IPS DF 6.9 (cell line): ENCODE measurements at places on chromosomes 3 and 15.

- DNase-seq = no peak
Measured at GRCh38 chr3:69740103-69741021, 1.1 kb downstream of the MITF start.

DNA sequence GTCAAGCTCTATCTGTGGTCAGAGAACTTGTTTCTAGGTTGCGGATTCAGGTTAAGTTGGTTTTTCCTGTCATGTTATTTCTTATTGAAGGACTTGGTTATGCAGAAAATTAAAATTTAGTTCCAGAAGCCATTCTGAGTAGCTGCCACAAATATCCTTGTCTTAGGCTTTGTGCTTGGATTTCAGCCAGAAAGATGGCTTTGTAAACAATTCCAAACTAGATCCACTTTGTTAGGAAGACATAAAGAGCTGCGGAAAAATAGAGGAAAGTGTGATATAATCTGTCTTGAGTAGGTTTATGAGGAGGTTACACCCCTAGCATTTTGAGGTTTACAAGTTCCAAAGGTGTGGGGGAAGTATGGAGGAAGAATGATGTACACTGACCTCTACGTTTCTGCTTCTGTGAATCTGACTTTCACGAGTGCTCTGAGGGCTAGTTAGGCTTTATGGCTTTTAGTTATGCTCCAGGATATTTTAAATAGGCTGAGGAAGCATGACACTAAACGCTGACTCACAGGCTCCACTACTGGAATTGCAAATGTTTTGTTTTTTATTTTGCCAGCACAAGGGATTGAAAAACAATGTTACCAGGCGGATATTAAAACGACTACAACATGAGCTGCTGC, 46.3 kb upstream of the UTS2B start:
- no peak for DNase-seq

- DNase-seq = no peak
Measured at GRCh38 chr15:51696566-51696965, 15.3 kb downstream of the SCG3 start.

DNA sequence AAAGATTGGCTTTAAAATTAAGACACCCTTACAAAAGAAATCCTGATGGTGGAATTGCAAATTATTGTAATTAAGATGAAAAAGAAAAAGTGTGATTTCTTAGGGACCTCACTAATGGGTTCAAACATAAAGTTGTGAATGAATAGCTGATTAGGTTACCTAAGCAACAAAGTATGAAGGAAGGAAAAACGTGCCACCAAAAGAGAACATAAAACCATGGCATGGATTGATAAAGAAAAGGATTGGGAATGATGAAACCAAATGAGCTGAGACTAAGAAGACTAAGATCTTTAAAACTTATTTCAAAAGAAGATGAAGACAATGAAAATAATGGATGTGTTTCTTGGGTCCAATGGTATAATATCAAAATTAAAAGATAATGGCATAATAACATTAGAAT, 32.2 kb upstream of the GUCA1C start:
- DNase-seq = no peak

- DNase-seq = no peak
Measured at GRCh38 chr15:101133751-101134261, 118.0 kb downstream of the CHSY1 start.

DNA sequence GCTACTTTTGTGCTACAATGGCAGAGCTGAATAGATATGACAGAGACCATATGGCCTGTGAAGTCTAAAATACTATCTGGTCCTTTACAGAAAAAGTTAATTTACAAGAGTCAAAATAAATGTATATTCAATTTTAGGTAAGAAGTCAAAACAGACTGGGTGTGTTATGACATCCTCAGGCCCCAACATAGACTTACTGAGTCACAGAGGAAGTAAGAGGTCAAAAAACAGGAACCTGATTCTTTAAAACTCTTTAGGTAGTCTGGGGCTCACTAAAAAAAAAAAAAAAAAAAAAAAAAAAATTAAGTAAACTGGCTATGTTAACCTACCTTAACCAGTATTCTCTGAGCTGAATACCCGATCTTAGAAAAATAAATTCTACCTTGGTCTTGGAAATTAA, 13.1 kb downstream of the DNAAF4 start:
- DNase-seq = no peak

GRCh38 chr3:174540116-174540908, 318.8 kb upstream of the NAALADL2 start:
- peak; percentile 50 for DNase-seq

GRCh38 chr15:81196576-81197254, at the start of gene IL16:
Gene IL16, plus strand, starts transcription at chr15:81196879. Its CDS starts 28,521 bp downstream, at chr15:81225400.
- no peak for DNase-seq

GRCh38 chr3:177336873-177337450, 139.7 kb upstream of the TBL1XR1 start:
- no peak for DNase-seq

- no peak for DNase-seq
Measured at GRCh38 chr3:97885931-97886824, 64.4 kb downstream of the CRYBG3 start.

GRCh38 chr3:109161487-109162123, 25.1 kb downstream of the C3orf85 start:
- DNase-seq = no peak

DNA sequence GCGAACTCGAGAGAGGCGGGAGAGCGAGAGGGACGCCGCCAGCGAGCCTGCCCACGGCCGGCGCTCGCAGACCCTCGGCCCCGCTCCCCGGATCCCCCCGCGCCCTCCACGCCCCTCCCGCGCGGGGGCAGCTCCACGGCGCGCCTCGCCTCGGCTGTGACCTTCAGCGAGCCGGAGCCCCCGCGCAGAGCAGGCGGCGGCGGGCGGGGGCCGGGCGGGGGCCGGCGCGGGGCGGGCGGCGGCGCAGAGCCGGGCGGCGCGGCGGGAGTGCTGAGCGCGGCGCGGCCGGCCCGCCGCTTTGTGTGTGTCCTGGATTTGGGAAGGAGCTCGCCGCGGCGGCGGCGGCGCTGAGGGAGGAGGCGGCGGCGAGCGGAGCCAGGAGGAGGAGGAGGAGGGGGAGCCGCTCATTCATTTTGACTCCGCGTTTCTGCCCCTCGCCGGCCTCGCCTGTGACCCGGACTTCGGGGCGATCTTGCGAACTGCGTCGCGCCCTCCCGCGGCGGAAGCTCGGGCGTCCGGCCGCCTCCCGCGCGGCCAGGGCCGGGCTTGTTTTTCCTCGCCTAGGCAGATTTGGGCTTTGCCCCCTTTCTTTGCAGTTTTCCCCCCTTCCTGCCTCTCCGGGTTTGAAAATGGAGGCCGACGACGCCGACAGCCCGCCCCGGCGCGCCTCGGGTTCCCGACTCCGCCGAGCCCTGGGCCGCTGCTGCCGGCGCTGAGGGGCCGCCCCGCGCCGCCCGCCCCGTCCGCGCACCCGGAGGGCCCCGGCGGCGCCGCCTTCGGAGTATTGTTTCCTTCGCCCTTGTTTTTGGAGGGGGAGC, 524 bp downstream of the IGF1R start:
- no peak for DNase-seq

DNA sequence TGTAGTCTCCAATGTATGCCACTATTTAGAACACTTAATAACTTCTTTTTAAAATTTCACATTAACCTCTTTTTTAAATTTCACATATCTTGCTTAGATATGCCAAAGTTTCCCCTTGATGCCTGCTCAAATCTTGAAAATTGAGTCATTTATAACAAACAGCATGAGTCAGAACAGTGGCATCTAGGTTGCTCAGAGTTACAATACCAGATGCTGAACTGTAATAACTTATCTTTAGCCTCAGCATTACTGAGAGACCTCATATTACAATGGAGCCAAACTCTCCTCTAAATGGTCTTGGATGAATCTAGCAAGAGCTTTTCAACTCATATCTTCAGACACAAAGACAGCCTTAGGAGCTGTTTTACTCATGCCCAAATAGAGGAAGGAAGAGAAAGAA, 439.3 kb upstream of the ARPP21 start:
- no peak for DNase-seq

GRCh38 chr3:147418808-147419701, 9.9 kb downstream of the ZIC1 start:
- no peak for DNase-seq

- no peak for DNase-seq
Measured at GRCh38 chr3:17006132-17006852, 121.5 kb downstream of the PLCL2 start.

- DNase-seq = no peak
Measured at GRCh38 chr3:168570404-168571155, 474.9 kb upstream of the GOLIM4 start.

DNA sequence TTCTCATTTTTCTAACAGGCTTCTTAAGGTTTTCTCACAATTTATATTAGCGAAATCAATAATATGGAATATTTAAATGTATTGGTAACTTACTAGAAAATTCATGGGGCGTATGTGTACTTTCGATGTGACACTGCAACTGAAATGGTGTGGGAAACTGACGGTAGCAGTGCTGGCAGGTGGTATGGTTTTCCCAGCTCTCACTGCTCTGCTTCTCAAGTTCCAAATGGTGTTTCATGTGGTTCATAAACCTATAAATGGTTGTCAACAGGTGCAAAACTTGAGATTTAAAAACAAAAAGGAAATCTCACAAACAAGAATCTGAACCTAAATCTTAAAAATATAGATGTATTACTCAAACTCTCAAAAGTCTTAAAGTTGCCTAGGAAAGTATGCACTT, 54.7 kb downstream of the ZNF280D start:
- no peak for DNase-seq

DNA sequence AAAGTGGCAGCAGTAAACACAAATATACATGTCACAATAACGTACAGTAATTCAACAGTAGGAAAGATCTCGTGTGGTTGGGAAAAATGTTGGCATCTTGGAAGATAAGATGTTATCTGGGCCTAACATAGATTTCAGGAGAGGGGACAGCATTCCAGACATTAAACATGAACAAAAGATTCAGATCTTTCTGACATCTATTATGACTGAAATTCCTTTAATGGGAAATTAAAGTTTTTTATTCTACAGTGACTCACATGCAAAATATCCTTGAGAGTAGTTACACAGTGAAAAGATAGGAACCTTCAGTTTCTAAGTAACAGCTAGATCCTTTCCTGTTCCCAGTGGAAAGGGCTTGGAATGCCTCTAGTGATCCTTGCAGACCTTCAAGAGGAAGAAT, 9.2 kb downstream of the NDUFB5 start:
- no peak for DNase-seq

DNA sequence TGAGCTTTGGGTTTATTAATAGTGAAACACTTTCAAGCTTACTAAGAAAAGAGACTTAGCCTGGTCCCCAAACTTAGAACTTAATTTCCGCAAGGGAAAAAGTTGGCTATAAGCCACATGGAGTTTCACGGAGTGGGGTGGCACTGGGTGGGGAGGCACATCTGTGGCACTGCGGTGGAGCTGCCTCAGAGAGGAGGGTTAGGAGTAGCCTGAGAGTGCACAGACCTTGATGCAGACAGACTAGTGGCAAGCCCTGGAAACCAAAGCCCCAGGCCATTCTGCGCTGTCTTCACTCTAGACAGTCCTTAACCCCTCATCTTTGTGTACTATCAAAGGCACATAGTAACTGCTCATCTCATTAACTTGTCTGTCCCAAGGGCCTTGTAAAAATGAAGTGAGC, 22.0 kb downstream of the CXCR6 start:
- DNase-seq = no peak

GRCh38 chr3:181756645-181757297, 45.0 kb downstream of the SOX2 start:
- peak; percentile 47 for DNase-seq

DNA sequence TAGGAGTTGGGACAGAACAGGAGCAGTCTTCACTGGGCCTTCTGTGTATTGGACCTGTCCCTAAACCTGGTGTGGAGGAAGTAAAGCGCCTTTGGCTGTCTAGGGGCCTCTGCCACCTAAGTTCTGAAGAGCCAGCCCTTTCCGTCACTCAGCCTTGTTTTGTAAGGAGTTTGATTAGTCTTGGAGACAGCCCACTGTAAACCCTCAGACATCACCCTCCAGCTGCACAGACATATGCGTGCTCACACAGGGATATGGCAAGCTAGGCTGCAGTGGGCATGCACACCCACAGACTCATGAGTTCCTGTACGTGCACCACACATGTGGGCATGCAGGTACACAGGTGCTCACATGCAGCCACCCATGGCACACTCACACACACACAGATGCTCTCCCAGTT, 5.2 kb downstream of the PRKCD start:
- DNase-seq = no peak

GRCh38 chr15:74128785-74129585, 1.4 kb upstream of the ISLR2 start:
- no peak for DNase-seq
